ENCODE measurements at places on chromosomes 7 and 10.
A peak's percentile ranks its signal among the peaks of the same experiment; 100 is the strongest.

- DNase-seq = no peak
Observed at GRCh38 chr10:114613237-114613979, 44.7 kb downstream of the ABLIM1 start.

DNA sequence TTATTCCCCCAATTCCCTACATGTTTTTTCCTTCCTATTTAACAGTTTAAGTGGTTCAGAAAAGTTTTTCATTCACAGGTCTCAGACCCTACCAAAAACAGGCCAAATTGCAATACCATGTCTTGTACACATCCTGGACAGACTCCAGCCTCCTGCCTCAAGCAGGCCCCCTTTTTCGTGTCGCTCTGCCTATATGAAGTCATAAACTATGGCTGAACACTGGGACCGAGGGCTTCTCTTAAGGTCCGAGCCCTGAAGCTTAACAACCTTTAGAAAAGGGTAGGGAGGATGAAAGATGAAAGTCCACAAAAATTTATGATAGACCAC is 1.4 kb downstream of the FBXW4 start:
- no peak for DNase-seq

DNA sequence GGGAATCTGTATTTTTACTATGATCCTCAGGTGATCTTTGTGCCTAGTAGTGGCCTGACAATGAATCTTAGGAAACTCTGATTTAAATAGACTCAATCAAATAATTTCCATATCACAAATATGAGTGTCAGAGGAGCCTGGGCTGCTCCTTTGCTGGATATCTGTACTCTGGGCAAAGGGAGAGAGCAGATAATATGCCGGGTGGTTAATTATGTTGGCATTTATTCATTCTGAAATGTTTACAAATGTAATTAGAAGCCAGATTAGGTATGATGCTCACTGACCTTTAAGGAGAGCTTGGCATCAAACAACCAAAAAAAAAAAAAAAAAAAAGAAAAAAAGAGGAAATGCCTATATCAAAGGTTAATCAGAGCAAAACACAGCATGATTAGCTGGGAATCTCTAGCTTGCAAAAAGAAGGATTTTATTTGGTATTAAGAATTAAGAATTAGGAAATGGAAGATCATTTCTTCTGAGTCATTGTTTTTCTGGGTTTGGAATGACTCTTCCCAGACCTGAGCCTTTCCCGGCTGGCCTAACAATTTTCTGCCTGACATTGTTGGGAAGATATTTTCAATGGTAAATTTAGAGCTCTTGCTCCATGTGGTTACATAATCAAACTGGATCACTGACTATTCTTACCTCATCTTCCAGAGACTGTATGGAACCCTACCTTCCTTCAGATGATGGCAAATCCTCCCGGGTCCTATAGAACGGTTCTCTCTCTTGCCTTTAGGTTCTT is 365.3 kb downstream of the REEP3 start:
- no peak for DNase-seq

DNA sequence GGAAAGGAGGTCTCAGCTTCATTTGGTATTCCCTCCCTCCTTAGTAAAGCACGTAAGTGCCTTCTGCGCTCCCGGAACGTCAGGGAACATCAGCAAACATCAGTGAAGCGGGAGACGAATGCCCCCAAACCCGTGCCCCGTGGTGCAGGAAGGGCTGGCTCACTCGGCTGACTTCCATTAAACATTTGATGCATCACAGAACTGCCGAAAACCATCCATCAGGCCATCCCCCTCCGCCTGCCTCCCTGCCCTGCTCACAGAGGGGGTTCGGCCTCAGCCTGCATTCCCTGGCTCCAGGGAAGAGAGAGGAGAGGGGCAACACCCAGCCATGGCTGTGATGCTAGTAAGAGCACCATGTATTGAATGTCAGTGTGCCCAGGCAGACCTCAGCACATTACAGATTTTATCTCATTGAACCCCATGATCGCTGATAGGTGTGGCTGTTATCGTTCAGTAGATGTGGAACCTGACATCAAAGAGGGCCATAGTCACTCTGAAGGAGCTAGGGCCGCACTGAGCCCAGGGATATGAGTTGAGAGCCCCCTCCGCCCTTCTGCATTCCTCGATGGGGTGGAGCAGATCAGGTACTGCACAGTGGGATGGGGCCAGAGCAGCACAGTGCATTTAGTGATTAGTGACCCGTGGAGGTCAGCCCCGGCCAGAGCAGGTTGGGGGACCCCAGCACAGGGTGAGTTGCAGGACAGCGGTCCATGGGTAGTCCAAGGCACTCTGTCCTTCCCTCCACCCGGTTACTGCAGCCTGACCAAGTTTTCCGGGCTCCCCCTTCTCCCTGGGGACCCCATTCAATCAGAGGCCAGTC is 146.4 kb downstream of the RPS24 start:
- no peak for DNase-seq

DNA sequence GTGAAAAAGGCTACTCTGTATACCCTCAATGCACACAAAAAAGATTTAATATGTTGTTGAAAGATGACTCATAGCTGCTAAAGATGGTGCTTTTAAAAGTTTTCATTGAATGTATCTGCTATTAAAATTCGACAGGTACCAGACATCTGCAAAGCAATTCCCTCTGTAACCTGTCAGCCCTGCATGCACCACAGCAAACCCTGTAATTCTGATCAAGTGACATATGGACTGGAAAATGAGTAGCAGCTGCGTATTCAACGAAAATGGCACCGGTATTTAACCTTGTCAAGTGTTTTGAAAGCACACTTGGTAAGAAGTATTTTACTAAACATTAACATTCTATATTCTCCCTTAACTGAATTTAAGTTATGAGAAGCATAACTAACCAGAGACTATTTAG is 58.2 kb upstream of the PTPRN2 start:
- no peak for DNase-seq

DNA sequence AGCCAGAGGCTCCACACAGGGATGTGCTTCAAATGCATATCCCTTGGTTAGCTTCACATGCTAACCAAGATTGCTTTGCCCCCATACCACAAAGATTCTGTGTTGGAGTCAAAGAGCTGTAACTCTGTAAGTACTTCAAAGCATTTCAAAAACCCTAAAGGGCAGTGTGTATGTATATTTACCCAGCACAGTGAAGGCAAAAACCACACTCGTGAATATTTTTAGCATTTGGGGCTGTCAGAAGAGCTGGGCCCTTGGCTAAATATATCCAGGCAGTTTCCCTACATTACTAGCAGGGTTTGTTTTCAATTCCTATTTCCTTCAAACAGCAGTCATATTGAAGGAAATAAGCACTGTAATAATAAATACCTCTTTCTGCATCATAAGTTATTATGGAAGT is 84.2 kb upstream of the STEAP1B start:
- DNase-seq = no peak

GRCh38 chr10:28241741-28242399 is 61.0 kb downstream of the MPP7 start:
- peak; percentile 2 for DNase-seq

DNA sequence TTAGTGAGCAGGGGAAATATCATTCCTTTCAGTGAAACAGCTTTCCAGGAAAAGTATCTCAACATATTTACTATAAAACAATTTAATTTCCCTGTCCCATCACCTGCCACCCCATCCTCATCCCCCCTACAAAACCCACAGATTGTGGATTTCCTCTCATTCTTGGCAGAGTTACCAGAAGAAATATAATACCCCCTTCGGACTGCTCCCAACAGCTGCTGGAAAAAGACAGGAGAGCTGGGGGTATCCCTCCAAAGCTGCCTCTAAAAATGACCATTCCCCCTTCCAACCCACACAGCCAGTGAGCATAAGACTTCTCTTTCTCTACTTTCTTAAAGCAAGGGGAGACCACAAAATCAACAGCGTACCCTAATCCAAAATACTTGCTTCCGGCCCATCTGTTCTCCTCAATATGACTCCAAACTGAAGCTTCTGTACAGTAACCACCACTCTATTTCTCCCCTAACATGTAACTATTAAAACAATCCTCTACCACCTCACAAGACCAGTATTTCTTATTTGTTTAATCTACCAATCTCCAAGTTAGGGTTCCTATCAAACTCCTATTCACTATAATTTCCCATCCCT is 7.8 kb downstream of the FBXW4 start:
- DNase-seq = no peak

GRCh38 chr10:78516756-78517155 is 483.1 kb downstream of the RPS24 start:
- no peak for DNase-seq

- no peak for DNase-seq
Observed at GRCh38 chr10:20890491-20891337, 6.4 kb downstream of the NEBL start.

GRCh38 chr10:119595134-119595675 is 1.6 kb downstream of the TIAL1 start:
- DNase-seq = no peak

DNA sequence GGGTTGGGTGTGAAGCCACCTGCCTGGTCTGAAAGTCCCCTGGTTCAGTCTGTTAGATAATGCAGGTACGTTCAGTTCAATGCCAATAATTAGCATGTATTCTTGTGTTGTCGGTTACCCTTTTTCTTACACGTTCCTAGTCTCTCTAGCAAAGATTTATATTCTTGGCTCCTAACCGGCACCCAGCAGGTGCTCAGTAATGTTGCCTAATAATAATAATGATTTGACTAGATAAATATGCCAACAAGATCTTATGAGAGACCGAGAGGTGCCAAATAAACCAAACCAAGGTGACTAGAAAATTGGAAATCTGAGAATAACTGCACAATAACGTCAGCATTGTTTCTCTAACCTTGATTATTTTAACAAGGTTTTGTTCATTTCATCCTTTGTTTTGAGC is 1.1 kb upstream of the SMIM30 start:
- no peak for DNase-seq

DNA sequence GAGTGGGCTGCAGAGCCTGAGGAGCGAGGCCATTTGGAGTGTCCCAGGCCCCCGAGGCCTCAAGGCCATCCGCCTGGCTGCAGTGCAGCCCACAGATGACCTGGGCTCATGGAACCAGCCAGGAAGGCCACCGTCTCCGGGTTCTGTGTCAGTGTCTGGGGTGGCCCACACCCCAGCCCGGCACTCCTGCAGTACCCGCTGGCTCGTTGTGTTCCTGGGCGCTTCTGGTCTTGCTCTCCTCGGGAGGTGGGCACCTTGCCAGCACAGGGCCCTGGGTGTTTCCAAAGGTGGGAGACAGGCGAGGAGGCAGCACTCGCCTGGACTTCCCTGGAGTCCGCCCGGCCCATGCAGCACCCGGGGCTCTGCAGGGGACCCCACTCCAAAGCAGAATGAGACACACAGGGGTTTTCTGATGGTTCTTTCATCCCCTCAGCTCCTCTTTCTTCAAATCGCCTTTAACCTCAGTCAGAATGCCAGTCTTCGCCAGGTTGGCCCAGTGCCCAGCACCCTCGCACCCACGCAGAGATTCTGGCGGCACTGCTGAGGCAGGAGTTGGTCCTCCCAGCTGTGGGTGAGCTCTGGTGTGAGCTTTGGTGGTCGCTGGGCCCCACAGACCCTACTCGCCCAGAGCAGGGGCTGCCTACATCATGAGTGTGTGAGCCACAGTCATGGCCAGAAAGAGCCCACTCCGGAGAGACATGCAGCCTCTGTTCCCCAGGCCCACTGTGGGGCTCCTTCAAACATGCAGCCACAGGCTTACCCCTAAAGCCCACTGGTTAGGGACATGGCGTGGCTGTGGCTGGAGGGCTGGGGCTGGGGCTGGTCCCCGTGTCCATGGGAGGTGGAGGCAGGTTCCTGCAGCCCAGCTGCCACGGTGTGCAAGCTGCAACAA is 155.7 kb downstream of the EBF3 start:
- DNase-seq = no peak

GRCh38 chr7:106744563-106745091 is 83.7 kb upstream of the CCDC71L start:
- DNase-seq = no peak

DNA sequence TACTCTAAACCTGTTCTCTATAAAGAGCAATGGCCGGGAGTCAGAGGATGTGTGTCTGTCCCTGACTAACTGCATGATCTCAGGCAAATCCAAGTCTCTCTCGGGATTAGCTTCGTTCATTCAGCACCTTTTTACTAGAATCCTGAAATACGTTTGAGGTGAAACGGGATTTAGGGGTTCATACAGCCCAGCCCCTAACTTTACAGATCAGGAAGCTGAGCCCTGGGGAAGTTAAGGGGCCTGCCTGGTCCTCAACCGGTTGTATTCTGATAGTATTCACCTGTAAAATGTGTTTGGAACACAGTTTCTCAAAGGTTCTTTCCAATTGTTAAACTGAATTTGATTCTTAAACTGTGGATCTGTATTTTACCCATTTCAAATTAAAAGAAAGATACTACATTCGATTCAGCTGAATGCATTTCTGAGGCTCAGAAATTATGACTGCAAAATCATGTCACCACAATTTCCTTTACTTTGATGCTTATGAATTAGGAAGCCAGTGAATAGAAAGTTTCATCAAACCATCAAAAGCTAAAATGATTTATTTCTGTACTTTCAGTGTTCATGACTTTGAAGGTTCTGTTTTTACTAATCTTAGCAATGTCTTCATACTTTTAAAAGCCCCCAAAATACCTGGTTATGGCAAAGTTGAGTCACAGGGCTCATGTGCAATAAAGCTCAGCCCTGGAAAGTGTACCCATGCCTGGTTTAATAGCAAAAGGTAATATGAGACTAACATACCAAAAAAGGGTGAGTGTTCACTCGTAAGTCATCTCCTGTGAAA is 28.9 kb upstream of the EZH2 start:
- DNase-seq = no peak

DNA sequence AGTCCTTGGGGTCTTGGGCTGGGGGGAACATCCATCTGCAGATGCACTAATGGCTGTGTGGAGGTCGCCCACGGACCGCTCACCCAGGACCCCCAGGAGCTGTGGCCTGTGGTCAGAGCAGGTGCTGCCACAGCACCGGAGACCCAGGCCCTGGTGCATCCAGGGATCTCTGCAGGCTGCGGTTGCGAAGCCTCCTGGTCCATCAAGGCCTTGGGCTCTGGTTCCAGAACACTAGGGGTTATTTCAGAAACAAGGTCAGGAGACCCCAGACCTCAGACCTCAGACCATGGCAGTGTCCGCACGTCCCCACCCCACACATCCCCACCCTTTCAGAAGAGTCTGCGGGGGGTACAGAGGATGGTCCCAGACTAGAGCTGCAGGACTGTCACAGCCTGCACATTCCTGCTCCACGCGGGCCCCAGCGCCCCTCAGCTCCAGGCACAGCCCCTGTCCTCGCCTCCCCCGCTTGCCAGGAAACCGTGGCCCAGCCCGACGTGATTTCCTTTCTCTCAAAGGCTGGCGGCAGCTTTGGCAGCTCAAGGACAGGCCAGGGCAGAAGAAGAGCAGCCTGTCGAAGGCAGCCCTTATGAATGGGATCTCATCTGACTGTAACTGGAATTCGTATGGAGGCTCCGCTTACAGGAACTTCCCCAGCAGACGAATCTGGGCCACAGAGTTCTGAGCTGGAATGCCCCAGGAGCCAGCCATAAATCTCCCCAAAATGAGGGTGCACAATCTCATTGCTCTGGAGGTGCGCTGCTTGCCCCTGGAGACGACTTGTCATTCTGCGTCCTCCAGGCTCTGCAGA is 136.2 kb upstream of the RET start:
- no peak for DNase-seq

DNA sequence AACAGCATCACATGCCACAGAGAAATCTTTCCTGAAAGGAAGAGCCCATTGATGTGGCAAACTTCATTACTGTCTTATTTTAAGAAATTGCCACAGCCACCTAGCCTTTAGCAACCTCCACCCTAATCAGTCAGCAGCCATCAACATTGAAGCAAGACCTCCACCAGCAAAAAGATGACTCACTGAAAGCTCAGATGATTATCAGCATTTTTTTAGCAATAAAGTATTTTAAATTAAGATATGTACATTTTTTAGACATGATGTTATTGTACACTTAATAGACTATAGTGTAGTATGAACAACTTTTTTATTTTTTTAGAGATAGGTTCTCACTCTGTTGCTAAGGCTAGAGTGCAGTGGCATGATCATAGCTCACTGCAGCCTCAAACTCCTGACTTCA is 14.8 kb downstream of the STEAP1B start:
- no peak for DNase-seq

- DNase-seq = no peak
Observed at GRCh38 chr7:74505471-74506324, 52.0 kb downstream of the GTF2IRD1 start.
